ENCODE measurements at places on chromosomes 5 and 9.

- DNase-seq, result no peak
Measured at GRCh38 chr5:181204826-181205760, at the start of gene TRIM7. Gene TRIM7 (minus strand): TSS chr5:181205196. CDS start chr5:181205110, 86 bp downstream.

DNA sequence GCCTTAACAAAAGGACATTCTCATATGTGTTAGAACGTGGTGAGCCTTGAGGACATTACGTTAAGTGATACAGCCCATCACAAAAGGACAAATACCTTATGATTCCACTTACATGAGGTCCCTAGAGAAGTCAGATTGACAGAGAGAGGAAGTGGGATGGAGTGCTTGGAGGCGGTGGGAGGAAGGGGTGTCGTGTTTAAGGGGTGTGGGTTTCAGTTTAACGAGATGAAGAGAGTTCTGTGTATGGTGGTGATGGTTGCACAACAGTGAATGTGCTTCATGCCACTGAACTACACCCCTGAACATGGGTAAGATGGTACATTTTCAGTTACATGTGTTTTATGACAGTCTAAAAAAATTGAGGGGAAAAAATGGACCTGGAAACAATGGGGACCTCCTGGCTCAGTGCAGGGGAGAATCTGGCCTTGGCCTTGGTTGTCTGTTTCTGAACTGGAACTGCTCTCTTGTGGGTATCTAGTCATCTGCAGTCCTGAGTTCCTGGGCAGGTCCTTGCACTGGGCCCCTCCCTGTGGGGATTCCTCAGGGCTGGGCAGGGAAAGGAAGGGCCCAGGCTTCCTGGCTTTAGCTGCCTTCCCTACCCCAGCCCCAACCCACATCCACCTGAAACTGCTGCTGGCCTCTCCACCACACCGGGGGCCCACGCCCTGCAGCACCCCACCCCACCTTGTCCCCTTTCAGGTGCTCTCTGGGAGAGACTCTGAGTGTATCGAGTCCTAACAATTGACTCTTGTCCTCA is 17.8 kb downstream of the LRRC8A start:
- DNase-seq, result no peak

DNA sequence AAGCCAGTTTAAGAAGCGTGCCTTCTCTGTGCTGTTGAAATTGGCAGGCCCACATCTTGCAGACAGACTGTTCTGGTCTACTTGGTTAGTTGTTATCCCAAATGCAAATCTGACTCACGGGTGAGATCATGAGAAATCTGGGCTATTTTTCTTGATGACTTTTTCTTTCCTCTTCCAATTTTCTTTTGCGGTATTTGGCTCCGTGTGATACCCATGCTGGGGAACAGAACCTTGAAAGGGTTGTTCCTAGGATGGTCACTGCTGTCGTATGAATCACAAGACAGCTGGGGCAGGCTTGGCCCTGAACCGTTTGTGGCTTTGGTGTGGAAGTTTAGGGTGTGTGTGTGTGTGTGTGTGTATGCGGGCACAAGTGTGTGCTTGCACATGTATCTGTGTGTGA is 24.6 kb downstream of the PDZD2 start:
- DNase-seq, result no peak

DNA sequence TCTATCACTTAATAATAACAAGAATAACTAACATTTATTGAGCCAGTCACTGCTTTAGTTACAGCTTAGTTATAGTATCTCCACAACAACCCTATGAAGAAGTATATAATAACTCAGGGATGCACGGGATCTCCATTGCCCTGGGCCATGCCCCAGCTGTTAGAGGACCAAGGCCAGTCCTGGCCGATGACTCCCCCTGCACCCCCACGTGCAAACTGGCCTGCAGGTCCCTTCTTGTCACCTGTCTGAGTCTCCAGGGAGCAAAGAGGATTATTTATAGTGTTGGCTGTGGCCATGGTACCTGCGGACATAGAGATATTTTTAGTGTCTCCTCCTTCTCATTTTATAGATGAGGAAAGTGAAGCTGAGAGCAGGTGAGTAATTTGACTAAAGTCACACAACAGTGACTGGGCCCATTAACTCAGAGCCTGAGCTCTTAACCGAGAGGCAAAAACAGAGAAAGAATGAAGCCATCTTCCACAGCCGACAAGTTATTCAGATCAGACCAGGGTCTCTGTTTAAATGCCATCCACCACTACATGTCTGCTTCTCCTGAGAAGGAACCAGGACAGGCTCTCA is 94.4 kb downstream of the TMEM215 start:
- DNase-seq, result no peak

Data from urinary bladder (tissue), 4 donors.